ENCODE measurements at places on chromosomes 3 and 15.

GRCh38 chr3:37766797-37767776, 94.6 kb upstream of the CTDSPL start:
- no peak for DNase-seq

DNA sequence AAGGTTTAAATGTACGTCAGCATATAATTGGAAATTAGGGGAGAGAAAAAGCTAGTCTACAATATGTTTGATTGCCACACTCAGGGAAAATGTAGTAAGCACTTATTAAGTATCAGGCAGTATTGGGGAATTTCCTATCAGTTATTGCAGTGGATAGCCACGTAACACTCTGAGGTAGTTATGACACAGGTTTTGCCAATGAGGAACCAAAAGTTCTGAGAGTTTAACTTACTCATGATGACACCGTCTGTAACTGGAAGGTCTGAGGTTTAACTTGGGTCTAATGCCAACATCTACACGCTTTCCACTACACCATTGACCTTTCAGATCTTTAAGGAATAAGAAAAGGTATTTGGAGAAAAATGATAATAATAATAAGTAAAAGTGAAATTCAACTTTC, 89.5 kb downstream of the ZMAT3 start:
- DNase-seq = no peak

DNA sequence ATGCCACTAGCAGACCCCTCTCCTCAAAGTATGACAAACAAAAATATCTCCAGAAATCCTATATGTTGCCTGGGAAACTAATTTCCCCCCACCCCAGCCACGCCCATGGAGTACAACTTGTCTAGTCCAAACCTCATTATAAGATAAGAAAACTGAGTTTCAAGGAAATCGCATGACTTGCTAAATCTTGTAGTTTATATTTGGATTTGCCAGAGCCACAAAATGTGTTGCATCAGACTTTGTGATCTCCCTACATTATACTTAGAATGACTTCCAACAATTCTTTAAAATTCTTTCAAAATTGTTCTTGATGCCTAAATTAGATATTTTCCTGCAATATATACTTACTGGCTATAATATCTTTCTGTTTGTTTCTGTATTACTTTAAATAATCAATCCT, 1034.4 kb downstream of the IGSF11 start:
- DNase-seq = no peak

DNA sequence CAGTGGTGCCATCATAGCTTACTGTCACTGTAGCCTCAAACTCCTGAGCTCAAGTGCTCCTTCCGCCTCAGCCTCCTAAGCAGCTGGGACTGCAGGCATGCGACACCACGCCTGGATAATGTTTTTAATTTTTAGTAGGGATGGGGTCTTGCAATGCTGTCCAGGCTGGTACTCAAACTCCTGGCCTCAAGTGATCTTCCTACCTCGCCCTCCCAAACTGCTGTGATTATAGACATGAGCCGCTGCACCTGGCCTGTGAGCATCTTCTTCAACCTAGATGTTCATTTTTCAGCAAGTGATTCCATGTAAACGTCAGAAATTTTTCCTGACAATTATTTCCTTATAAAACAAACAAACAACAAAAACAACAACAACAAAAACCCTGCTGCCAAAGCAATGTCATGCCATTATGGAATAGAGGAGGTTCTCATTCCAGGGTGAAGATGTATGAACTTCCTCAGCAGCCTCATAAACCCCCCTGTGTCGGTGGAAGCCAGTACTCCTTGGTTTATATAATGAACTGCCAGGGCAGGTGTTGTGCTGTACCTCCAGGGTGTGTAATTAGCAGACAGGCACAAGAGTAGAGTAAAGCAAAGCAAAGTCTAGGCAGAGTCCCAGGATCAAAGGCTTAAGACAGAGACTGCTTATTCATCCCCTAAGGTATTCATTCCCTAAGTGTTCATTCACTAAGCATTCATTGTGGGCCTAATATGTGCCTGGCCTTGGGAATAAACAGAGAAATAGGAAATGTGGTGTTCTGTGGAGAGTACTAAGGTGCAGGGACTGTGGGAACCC, 44.6 kb downstream of the NR2C2 start:
- no peak for DNase-seq

GRCh38 chr15:45906230-45906629, 271.4 kb downstream of the SQOR start:
- DNase-seq = no peak

DNA sequence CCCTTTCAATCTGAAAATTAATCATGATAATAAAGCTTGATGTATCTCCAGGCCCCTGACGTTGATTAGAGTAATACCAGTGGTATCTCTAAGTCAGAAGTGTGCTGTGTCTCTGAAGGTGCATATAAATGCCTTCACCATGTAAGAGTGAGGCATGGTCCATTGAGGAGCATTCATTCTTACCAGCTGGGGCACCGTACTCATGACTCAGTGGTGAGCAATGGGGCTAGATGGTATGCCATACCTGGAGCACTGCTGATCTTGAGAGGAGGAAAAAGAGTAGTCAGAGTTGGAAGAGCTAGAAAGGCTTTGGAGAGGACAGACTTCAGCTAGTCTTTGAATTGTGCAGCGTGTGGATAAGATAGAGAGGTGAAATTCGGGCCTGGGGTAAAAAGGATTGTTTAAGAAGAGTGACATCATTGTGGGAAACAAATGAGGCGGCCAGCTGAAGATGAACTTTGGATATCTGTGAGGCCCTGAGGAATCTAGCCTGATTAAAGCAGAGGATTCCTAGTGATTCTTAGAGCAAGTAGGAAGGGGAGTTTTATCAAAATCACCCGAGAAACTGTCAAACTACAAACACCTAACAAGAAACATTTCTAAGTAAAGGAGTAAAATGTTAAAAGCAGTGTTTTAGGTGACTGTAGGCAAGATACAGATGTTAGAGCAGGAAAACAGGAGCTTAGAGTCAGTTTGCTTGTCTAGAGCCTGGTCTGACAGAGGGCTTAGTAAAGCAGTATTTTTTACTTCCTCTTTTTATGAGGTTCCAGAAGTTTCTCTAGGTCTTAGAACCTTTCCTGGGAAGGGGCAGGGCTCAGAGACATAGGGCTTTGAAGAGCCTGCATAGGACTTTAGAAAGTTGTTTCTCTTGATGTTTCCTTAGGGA, 13.6 kb downstream of the TMOD3 start:
- no peak for DNase-seq

DNA sequence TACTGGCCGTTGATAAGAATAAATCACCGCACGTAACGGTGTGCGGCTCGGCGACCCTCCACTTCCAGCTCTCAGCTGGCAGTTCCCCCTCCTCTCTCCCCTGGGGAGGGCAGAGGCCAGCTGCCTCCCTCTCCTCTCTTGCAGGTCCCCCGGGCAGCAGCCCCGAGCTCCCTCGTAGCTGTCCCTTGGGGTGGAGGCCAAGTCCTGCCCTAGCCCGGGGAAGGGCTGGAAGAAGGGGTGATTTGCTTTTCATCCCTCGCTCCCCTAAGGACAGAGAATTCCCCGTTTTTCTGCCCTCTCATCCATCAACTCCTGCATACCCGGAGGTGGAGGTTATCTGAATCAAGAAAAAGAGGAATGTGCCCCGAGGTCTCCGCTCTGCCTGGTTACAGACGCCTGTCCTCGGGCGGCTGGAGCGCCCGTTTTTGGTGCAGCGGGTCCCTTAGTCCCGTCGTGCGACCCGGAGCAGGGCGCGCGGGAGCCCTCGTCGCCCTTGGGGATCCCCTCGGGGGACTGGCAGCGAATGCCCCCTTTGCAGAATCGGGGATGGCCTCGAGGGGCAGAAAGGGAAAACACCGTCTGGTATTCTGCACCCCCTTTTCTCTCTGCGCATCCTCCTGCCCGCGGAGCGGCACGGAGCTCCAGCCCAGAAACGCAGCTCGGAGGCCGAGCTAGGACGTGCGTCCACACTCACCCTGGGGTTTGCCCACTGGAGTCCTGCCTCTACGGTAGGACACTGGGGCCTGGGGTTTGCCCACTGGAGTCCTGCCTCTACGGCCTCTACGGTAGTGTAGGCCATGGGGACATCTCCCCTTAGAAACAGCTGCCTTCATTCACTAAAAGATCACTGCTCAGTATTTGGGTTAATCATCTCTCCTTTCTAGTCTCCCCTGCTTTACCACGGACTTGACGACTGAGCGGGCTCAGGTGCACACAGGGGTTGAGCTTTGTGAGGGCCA, 2.2 kb downstream of the PTPRG start:
- DNase-seq = no peak

DNA sequence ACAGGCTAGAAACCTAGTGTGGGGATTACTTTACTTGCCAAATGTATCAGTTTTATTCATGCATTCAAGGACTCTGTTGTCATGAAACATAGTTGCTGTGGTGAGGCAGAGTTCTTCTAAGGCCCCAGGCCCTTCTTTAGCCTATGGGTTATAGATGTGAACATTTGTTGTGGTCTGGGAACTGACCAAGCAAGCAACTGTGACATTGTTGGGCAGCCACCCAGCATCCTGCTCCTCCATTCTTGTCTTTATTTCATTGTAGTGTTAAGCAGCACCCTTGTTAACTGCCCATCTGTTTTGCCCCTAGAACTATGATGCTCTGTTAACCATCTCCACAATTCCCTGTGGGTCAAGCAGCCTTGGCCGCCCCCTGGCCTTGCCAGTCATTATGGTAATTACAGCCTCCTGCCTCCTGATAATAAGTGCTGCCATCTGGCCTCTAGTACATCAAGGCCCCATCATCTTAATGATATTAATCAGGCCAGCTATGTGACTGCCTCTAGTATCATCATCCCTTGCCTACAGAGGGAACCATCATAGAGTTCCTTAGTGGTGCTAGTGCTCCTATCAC, 12.2 kb upstream of the IFT57 start:
- DNase-seq = no peak

DNA sequence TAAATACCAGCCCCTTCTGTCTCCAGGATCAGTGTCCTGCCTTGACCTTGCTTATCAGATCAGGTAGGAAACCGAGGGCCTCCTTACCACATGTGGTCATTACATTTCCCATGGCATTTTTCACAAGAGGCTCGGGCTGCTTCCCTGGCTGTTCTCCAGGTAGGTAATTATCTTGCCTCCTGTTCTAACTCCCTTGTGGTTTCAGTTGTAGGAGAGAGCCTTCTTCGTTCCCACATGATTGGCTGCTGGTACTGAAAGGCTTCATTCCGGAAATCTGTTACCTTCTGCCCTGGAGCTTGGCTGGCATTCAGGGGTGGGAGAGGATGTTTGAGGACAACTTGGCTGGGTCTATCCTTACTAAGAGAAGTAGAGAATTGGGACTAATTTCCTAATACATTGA, 46.8 kb upstream of the RORA start:
- peak; percentile 83 for DNase-seq

DNA sequence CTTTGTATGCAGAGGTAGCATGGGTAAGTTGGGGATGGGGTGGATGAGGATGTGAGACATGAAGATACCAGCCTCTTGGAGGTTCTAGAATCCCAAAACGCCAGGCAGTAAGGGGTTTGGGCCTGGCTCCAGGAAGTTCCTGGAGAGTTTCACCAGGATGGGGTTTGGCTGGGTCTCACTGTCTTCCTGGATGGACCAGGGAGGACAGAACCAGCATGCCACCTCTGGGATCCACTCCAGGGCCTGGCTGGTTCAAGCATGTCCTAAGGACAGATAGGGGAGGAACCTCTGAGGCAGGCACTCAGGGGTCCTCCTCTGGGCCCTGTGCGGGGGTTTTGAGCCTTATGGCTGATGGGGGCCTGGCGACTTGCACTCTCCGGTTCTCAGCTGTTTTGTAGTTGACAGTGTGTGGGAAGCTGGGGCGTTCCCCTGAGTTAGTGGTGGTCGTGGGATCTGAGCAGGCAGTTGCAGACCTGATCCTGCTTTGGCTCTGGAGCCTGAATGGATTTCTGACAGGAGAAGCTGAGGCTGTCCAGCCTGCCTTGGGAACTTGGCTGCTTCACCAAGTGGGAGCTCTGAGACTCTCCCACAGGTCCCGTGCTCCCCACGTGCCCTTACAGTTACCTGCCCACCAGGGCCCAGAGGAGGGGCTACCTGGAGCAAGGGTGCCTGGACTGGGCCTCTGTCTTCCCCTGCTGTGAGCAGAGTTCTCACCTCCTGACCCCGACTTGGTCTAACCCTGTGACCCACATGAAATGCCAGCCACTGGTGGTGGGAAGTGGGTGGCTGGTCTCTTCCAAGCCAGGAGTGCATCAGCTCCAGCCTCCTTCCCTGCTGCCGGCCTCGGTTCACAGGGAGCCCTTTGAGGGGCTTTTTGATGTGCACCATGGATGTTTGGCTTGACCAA, 128.4 kb downstream of the EEFSEC start:
- DNase-seq = no peak

DNA sequence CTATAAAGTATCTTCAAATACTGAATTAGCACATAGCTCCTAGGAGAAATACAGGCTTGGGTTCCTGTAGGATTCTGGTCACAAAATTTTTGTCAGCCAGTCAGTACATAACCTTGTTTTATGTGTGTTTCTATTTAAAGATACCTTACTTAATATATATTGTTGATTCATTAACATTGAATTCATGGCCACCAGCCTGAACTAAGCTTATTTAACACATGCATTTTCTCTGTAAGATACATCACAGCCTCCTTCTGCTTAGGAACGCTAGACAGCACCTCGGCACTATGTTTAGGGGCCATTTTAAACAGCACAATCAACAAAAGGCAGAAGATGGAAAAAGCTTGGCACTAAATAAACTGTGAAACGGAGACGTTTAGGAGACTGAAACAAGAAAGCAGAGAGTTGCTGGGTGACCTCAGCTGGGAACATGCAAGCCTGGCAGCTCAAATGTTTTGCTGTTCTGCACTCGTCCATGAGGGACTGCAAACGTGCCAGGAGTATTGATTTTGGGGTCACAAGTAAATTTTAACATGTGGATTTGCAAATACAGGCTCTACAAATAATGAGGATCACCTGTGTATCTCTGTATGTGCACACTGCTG, 432.2 kb upstream of the TPM1 start:
- no peak for DNase-seq

DNA sequence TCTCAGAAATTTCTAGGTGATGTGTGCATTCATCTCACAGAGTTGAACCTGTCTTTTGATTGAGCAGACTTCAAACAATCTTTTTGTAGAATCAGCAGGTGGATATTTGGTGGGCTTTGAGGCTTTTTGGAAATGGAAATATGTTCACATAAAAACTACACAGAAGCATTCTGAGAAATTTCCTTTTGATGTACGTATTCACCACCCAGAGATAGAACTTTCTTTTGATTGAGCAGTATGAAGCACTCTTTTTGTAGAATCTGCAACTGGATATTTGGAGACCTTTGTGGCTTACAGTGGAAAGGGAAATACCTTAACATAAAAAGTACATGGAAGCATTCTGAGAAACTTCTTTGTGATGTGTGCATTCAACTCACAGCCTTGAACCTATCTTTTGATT, 3515.0 kb downstream of the GOLGA6L6 start:
- no peak for DNase-seq

- DNase-seq = no peak
Observed at GRCh38 chr15:57356178-57356577, 20.1 kb upstream of the CGNL1 start.

GRCh38 chr3:141663993-141664392, 74.1 kb upstream of the RNF7 start:
- DNase-seq = no peak

- DNase-seq = no peak
Observed at GRCh38 chr15:45759936-45760335, 125.1 kb downstream of the SQOR start.

GRCh38 chr15:77070495-77071304, at the start of gene TSPAN3:
TSPAN3 (minus strand) TSS chr15:77071109; CDS start chr15:77070954, 155 bp downstream.
- peak; percentile 64 for DNase-seq
